ENCODE measurements at places on chromosomes 5 and 9.

- DNase-seq, result no peak
These were observed 429.3 kb downstream of the GADD45G start for GRCh38 chr9:90034071-90034470.

- DNase-seq, result no peak
These were observed 10.1 kb upstream of the CDH9 start for GRCh38 chr5:27048510-27048909.

DNA sequence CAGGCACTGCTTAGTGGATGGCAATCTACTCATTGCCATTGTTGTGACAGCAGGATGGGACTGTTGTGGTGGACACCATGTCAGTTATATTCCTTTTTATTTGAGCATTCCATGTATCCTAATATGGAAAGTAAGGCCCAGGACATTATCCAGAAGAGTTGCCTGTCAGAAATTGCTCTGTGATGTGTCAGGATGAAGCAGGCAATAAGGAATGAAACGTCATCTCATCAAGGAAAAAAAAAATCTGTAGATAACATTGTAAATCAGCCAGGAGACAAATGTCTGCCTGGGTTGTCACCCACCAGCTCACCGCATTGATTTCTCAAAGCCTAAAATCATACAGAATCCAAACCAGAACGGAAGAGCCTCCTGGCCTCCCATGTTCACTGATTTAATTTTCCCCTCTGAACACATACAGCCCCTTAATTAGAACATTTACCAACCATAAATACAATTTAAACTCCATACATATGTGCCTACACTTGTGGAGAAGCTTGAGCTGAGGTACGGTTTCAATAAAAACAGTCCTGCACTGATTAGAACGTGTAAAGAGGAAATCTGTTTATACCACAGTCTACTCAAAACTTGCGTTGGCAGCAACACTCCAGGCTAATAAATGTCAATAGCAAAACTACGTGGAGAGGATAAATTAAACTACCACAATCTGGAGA lies 73.9 kb downstream of the FOXD1 start:
- DNase-seq, result no peak

- no peak for DNase-seq
These were observed 1.3 kb downstream of the LCP2 start for GRCh38 chr5:170296036-170296934.

DNA sequence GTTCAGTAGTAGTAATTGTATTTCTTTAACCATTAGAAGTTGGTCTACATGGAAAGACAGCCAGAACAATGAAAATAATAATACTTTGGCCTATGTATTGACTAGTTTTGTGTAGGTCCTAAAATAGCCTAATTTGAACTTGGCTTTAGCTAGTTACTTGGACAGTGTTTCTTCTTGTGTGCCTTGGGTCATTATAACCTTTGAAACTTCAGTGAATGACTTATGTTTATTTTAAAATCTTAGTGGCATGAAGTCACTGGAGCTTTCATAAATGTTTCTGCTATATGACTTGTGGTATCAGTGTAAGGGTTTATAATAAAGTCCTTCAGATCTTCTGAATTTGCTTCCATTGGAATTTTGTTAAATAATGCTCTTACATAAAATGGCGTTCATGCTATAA lies 2.6 kb upstream of the FAM120AOS start:
- no peak for DNase-seq

Measured in uterus (tissue), 4 donors.